ENCODE measurements at places on chromosomes 2 and 18. TPM values are rescaled to one million over a fixed set of nuclear protein-coding genes. Genes with fewer than 3 reads are reported as not detected.

Gene NEU2
- total RNA-seq, result not detected

Gene ALPI
- total RNA-seq, result not detected

Gene COL4A4
- 0.18 TPM for total RNA-seq

Gene GULP1
- 32.2 TPM for total RNA-seq

Gene GPR35
- 0.13 TPM for total RNA-seq
